ENCODE measurements at places on chromosomes 4 and X.

DNA sequence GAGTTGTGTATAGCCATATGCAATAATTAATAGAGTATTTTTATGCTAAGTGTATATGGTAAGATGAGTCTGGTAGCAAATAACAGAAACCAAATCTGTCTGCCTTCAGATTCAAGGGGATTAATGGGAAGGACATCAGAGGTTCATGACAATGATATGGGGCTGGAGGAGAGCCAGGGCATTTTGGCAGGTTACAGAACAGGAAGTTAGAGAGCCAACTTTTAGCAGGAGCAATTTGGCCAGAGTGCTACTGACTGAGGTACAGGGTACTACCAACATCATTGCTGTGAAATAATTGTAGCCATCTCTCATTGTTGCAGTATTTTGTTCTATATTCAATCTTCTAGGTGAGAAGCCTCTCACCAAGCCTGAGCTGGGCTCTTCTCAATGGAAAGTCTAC is 210.9 kb upstream of the FAM47A start:
- no peak for DNase-seq

GRCh38 chrX:129831091-129831885 is 12.4 kb downstream of the ZDHHC9 start:
- DNase-seq = no peak

DNA sequence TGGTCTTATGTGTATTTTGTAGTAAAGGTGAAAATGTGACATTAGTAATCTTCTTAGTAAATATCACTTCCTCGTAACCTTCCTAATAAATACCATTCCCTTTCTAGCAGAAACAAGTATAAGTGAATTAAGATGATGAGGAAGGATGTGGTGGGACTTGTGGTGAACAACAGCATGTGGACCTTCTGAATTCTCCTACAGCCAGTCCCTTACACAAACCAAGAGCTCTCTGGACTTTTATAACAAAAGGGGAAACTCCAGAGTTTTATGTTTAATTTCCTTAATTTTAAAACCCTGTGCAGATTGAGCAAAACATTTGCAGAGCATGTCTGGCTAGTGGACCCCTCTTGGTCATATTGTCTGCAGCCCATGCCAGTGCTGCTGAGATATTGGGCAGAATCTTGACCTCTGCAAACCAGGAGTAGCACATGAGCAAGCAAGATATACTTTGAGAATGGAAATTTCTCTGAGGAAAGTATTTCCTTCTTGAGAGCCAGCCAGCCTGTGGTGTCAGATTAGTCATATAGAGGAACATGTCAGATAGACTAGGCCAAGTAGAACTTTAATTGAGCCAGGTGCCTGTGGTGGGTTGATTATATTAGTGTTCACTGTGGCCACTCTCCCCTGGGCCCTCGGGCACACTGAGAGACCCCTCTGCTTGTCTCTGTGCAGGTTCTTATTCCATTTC is 328.2 kb downstream of the DKK2 start:
- peak; percentile 34 for DNase-seq

DNA sequence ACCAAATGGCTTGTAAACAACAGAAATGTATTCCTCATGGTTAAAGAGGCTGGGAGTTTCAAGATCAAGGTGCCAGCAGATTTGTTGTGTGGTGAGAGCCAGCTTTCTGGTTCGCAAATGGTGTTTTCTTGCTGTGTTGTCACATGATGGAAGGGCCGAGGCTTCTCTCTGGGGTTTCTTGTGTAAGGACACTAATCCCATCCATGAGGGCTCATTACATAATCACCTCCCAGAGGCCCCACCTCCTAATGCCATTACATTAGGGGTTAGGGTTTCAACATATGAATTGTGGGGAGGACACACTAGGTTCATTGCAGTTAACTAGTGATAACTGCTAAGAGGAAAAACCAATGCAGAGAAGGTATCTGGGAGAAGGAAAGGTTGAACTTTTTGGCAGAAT is 103.5 kb upstream of the ENPEP start:
- DNase-seq = no peak

DNA sequence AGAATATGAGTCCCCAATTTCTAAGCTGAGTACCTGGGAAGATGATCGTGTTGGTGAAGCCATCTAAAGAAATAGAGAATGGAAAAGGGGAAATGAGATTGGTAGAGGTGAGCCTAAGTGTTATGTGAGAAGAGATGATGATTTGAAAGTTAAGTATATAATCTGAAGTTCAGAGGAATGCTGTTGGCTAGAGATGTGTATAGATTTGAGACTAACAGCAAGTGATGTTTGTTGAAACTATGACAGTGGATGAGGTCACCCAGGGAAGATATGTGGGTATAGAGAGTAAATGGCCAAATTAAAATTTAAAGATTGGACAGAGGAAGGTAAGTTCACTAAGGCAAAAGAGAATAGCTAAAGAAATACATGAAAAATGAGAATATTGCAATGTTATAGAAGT is 324.2 kb downstream of the MAPK10 start:
- DNase-seq = peak; percentile 82

DNA sequence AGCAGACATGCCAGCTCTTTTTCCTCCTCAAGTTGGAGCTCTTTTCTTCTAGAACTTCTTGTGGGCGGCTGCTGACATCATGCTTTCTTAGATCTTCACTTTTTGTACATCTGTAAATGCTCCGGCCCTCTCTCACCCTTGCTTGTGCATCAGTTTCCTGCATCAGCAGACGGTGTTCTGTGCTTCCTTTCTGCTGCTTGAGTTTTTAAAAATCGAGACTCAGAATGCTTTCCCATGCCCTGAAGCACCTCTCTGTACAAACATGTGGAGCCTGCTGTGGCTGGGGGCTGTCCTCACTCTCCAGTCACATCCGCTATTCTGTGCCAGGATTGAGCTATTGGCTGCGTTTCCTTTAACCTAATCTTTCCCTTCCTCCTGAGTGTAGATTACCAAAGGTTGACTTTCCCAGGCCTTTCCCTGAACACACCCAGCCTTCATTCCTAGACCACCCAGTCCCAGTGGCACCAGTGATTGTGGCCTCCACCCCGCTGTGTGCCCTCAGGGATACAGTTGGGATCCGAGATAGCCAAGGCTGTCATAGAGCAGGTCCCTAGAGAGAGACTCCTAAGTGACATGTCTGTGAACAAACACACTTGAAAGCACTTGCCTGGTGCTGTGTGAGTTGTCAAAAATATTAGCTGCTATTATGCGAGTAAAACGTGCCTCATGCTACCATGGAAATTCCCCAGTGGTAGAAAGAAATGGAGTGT is 41.9 kb downstream of the TNIP2 start:
- peak; percentile 58 for DNase-seq

DNA sequence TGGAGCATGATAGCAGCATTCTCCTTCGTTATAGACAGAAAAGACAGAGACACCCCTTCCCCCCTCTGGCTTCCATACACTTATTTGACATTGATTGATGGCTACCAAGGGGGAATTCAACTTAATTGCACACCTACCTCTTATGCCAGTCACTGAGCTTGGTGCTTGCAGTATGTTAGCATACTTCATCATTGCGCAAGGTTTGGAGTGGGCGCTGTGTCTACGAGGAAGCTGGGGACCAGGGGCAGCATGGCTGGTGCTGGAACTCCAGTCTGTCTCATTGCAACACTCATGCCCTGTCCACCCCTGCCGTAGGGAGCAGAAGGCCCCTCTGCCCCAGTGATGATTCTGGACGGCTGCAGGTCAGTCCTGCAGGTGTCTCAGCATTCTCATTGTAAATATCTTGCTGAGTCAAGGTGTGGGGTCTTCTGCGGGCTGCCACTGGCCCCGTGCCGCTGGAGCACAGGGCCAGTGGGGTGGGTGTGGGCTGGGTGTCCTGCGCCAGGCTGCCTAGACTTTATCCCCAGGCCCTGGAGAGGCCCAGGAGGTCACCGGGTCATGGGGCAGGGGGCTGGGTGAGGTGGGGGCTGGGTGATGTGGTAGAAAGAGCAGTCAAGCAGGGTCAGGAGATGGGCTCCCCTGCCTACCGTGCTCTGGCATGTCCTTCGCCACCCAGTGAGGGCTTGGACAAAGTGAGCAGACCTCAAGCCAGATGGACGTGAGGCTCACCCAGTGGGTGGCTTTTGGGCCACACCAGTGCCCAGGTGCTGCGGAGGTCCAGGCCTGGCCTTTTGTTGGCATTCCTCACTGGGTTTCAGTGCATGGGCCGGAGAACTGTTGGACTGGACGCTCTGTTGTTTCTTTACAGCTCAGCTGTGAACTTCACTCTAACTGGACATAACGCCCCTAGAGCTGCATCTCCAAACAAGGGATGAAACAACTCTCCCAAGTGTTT is 85.5 kb downstream of the PSAPL1 start:
- DNase-seq = no peak

- no peak for DNase-seq
Measured at GRCh38 chrX:23773601-23774175, 9.3 kb upstream of the SAT1 start.

GRCh38 chr4:77818602-77819403 is at the start of gene CNOT6L:
CNOT6L (minus strand) TSS chr4:77819368; CDS start chr4:77819308, 60 bp downstream.
- peak; percentile 70 for DNase-seq

GRCh38 chr4:145494666-145495270 is 13.1 kb downstream of the SMAD1 start:
- no peak for DNase-seq
